Stimulated activated CD4-positive, alpha-beta T cell treated with anti-CD3 and anti-CD28 coated beads, Interleukin-15, amount 100 ng/mL, for 1 hour (primary cell): ENCODE measurements at places on chromosomes 1 and 21.

DNA sequence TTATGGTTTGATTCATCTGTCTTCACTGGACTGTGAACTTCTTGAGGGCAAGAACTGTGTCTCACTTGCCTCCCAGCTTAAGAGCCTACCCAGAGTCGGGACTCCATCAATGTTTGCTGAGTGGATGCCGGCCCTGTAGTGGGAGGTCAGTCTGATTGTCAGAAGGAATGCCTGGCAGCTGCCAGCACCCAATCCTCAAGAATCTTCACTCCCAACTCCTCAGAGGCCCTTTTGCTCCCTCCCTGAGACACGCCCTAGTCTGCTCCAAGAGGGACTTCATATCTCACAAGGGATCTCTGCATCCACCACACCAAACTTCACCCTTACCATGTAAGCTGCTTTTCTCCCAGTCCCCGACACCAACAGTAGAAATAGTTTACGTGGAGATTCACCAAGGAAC is 15.2 kb upstream of the KDM4A start:
- DNase-seq, result no peak

GRCh38 chr1:61569303-61569621 is 155.7 kb downstream of the TM2D1 start:
- no peak for DNase-seq

DNA sequence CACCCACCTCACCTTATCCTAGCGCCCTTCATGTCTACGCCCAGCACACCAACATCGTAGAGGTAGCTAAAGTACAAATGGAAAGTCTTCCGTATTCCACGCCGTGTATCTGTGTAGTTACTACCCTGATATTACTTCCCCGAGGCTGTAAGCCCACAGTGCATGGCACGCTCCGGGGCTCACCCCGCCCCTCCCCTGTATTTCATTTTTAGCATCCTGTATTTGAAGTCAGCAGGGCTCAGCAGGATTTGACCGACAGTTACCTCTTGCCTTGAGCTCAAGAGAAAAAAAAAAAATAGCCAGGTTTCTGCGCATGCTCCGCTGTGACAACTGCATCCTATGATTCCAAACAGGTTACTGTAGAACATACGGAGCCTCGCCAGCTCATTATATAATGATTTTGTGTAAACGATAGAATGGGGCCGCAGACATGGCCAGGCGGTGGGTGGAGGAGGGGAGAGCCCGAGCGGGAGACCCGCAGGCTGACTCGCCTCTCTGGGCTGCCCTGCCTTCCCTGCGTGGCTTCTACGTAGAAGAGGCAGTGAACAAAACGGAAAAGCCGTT is 1.3 kb downstream of the ABCG1 start:
- no peak for DNase-seq

- DNase-seq, result no peak
These were observed 3.6 kb upstream of the ZDHHC18 start for GRCh38 chr1:26822737-26823395.

GRCh38 chr1:198763298-198763714 is 124.5 kb downstream of the PTPRC start:
- no peak for DNase-seq

GRCh38 chr1:24111996-24112779 is at the start of gene MYOM3:
Gene MYOM3, minus strand, starts transcription at chr1:24112135. Its CDS starts 3,499 bp downstream, at chr1:24108636.
- peak; percentile 7 for DNase-seq

GRCh38 chr1:98336472-98337083 is 324.9 kb upstream of the SNX7 start:
- DNase-seq, result no peak

- no peak for DNase-seq
These were observed 43.2 kb downstream of the SLC44A3 start for GRCh38 chr1:94863297-94863911.

DNA sequence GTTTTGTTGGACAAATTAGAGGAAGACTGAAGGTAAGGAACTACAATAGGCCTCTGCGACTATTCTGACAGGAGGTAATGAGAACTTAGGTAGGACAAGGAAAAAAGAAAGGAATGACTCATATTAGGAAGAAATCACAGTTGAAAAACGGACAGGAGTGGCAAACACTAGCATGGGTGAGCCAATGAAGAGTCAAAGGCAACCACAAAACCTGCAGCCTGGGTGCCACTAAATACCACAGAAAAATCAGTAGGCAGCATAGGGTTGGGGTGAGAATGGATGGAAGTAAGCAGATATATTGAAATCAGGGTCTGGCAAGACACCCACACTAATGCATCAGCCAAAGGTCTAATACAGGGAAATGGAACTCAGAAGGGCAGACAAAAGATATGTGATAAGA is 10.0 kb downstream of the RBM34 start:
- DNase-seq, result no peak

- DNase-seq, result no peak
These were observed 8.9 kb downstream of the PAX7 start for GRCh38 chr1:18639368-18640055.

GRCh38 chr1:194624833-194625232 is 1438.4 kb upstream of the B3GALT2 start:
- no peak for DNase-seq

GRCh38 chr1:109928591-109929111 is 18.0 kb downstream of the CSF1 start:
- DNase-seq, result no peak

DNA sequence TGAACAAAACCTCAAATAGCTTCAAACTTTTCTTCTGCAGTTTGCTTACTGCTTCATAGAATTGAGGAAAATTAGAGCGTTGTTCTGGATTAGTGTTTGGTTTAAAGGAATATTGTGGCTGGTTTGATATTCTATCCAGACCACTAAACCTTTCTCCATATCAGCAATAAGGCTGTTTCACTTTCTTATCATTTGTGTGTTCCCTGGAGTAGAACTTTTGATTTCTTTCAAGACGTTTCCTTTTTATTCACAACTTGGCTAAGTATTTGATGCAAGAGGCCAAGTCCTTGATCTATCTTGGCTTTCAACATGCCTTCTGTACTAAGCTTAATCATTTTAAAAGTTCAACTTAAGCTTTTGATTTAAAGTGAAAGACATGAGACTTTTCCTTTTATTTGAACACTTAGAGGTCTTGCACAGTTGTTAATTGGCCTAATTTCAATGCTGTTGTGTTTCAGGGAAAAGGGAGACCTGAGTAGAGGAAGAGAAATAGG is 359.1 kb downstream of the S1PR1 start:
- DNase-seq, result no peak

GRCh38 chr1:224252479-224252878 is 69.4 kb downstream of the DEGS1 start:
- no peak for DNase-seq

GRCh38 chr1:236938760-236939159 is 65.5 kb downstream of the MT1HL1 start:
- no peak for DNase-seq

DNA sequence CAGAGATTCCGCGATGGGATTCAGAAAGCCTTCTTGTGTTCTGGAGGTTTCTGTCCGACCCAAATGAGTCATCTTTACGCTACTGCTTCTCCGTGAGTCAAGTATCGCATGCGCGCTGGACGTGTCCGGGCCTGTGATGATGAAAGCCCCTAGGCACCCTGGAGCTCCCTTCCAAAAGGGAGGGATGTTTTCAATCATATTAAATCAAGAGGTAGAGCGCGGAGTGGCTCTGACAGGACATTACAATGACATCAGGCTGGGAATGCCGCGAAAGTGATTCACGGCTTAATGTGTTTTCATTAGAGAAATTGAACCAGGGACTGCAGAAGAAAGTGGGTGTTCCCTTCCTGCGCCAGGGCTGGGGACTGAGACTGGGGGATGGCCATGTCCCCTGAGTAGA is 48.5 kb downstream of the AJAP1 start:
- DNase-seq, result no peak
